GM03348 (cell line): ENCODE measurements at places on chromosomes 2 and 18.

DNA sequence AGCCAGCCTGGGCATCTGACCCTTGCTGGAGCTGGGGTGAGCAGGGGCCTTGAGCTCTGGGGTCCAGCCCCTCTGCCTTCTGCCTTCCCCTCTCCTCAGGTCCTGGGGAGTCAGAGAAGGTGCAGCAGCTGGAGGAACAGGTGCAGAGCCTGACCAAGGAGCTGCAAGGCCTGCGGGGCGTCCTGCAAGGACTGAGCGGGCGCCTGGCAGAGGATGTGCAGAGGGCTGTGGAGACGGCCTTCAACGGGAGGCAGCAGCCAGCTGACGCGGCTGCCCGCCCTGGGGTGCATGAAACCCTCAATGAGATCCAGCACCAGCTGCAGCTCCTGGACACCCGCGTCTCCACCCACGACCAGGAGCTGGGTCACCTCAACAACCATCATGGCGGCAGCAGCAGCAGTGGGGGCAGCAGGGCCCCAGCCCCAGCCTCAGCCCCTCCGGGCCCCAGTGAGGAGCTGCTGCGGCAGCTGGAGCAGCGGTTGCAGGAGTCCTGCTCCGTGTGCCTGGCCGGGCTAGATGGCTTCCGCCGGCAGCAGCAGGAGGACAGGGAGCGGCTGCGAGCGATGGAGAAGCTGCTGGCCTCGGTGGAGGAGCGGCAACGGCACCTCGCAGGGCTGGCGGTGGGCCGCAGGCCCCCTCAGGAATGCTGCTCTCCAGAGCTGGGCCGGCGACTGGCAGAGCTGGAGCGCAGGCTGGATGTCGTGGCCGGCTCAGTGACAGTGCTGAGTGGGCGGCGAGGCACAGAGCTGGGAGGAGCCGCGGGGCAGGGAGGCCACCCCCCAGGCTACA, 3.8 kb downstream of the EMILIN1 start:
- DNase-seq = no peak

- no peak for DNase-seq
Measured at GRCh38 chr2:127776122-127776780, 34.7 kb downstream of the WDR33 start.

DNA sequence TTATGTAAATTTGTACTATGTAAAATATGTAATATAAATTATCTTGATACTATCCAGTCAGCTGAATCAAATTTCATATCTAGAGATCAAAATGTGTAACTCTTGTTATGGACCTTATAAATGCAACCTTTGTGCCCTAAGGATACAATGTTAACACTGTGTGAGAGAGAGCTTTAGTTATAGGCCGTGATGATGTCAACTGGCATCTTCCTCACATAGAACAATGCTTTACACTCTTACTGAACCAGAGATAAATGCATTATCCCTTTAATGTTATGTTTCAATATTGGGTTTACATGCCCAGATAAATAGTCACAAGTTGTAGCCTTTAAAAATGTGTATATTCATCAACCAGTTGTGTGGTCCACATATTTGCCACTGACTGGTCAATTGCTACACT, 115.1 kb downstream of the KCNJ3 start:
- no peak for DNase-seq

DNA sequence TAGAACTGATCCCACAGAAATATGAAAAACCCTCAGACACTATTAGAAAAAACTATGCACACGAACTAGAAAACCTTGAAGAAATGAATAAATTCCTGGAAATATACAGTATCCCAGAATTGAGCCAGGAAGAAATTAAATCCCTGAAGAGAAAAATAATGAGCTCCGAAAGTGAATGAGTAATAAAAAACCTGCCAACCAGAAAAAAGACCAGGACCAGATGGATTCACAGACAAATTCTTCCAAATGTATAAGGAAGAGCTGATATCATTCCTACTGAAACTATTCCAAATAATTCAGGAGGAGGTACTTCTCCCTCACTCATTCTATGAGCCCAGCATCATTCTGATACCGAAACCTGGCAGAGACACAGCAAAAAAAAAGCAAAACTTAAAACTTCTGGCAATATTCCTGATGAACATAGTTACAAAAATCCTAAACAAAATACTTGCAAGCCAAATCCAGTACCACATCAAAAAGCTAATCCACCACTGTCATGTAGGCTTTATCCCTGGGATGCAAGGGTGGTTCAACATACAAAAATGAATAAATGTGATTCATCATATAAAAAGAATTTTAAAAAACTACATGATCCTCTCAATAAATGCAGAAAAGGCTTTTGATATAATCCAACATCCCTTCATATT, 1397.6 kb upstream of the DDX18 start:
- DNase-seq = no peak

- no peak for DNase-seq
Measured at GRCh38 chr2:106782681-106783080, 103.3 kb downstream of the ST6GAL2 start.

- peak; percentile 22 for DNase-seq
Measured at GRCh38 chr2:18791172-18791797, 201.9 kb upstream of the NT5C1B start.

DNA sequence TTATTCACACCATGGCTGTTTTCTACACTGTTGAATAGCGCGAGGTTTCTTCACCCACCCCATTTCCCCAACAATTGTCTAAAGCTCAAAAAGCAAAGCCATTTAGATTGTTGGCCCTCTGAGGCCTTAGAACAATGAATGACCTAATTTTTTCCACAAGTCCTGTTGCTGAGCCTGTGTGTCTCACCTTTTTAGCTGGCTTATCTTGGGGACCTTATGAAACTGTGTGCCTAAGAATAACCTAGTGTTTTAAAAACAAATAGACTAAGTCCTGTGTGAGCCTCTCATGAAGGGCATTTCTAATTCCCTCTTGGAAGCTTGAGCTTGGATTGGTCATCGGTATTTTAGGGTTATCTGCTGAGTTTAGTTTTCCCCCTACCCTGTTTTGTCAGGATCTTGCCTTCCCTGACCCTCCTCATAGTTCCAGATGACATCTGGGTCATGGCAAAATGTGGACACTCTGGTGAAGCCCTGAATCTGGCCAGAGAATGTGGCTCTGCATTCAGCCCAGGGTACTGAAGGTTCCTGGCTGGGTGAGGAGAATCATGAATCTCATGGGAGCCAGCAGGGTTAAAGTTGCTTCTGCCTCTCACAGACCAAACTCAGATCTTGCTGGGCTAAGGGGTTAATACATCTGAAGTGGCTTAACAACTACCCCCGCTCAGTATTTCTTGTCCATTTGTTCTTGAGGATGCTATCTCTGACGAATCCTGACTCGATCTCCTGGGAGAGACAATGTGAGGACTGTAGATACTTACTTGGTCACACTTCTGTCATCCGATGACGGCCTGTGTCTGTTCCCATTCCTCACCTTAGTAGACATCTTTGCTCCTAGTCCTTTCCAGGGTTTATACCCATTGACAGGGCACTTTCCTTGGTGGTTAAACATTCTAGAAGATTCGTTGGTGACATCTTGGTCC, 104.2 kb upstream of the MAP4K3 start:
- DNase-seq = no peak

- DNase-seq = peak; percentile 67
Measured at GRCh38 chr18:21444465-21445212, 155.9 kb downstream of the ESCO1 start.

DNA sequence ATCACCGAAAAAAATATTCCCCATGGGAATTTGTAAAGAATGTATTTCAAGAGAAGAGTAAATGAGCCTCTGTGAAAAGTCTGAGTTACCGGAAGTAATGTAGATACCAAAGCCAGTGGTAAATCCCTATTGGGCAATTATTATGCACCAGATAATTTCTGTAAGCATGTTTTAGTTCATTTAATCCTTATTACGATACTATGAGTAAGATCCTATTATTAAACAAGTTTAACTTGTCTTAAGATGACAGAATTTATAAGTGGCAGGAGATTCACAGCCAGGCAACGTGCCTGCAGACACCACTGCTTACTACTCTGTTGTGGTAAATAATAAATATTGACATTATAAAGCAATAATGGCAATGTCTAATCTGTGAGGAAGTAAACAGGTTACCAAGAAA, 280.8 kb upstream of the RGPD4 start:
- no peak for DNase-seq

- DNase-seq = no peak
Measured at GRCh38 chr2:204343685-204344084, 201.6 kb upstream of the PARD3B start.

DNA sequence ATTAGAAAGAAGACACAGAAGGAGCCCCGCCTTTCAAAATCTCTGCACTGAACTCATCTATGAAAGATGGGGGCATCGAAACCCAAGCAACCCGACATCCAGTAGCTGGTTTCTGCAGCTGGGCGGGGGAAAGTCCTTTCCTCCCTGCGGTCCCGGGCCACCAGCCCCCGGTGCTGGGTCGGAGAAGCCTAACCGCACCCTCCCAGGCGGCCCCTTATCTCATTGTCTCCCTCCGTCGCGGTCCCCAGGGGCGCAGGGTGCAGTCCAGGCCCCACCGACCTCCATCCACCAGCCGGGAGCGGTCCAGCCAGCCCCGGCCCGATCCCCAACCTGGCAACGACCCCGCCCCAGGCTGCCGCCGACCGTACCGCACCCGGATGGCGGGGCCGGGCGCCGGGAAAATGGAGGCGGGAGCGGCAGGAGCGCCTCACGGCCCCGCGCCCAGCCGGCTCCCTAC, 452 bp downstream of the RAPH1 start:
- DNase-seq = no peak

DNA sequence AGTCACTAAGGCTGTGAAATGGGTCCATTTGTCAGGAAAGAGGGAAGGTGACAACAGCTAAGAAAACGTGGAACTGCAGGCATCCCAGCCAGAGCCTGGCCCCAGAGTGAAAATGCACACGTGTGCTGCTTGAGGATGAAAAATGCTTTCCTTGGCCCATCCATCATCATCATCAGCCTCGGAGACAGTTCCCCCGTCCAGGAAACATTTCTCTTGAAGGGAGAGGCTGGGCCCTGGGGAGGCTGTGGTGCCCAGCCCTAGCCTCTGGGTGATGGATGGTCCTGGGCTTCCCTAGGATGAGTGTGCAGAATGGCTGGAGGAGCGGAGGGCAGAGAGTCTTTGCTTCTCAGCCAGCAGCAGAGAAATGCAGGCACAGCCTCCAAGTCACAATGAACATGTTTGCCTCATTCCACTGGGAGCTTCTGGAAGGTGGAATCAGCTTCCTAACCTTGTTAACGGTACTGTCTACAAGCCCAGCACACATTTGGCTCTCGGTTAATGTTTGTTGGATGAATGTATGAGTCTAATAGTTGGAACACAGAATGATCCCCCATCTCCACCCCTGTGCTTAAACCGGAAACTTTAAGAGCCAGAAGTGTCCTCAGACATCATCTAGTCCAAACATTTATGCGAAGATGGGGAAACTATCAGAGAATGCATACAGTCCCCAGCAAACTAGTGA, 164.0 kb downstream of the RDH14 start:
- DNase-seq = peak; percentile 26

DNA sequence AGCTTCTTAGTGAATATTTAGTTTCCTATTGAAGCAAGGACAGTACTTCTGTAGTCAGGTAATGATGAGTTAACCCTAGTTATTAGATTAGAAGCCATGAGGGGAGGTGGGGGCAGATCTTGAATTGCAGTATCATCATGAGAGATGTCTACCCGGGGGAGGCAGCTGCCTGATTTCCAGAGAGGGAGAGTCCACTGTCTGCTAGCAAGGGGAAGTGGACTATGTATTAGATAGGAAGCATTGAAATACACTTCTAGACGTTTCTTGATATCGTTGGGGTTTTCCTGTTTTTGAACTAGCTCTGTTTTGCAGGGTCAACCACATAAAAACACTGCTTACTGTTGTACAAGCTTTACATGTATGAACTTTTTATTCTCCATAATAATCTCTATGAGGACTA, 38.8 kb downstream of the APLF start:
- no peak for DNase-seq

- no peak for DNase-seq
Measured at GRCh38 chr2:38633895-38634294, 31.2 kb upstream of the HNRNPLL start.

DNA sequence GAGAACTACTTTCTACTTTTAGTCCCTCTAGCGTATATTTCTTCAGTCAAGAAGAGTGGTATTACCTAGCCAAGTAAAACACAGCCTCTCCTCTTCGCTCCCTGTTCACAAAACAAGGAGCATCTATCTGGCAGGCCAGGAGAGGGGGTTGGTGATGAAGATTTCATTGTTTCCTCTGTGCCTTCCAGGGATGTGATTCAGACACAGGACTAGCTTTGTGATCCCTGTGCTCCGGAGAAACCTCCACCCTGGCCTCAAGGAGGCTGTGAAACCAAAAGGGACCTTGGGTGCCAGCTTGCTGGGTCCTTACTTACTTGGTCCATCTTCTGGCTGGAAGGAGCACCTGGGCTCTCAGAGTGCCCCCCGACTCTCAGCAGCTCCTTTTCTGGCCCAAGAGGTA, 5.7 kb downstream of the RHOB start:
- no peak for DNase-seq

GRCh38 chr2:100935372-100935752, 66.7 kb upstream of the RPL31 start:
- DNase-seq = peak; percentile 59

DNA sequence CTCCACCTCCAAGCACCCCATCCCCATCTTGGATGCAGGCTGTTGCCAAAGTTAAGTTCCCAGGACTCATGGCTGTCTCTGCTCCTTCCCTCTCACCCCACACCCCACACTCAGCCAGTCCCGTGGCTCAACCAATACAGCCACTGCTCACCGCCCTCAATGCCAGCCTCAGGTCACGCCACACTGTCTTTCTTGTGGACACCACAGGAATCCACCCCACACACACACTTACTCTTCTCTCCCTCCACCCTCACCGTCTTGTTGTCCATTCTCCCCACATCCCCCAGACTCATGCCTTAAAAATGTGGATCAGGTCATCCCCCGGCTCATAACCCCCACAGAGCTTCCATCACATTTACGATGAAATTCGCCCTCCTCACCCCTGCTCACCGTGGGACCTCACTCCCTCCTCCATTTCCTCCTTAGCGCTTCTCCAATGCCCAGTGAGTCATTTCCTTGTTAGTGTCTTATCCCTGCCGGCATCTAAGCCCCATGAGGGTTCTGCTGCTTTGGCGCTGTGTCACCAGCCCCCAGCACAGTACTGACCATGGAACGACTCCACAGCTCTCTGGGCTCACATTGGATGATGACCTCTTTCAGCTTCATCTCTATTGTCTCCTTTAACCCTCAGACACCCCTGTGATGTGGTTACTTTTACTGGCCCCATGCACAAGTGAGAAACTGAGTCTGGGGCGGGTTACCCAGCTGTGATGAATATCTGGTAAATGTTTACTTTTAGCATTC, 13.8 kb downstream of the MLPH start:
- peak; percentile 92 for DNase-seq

DNA sequence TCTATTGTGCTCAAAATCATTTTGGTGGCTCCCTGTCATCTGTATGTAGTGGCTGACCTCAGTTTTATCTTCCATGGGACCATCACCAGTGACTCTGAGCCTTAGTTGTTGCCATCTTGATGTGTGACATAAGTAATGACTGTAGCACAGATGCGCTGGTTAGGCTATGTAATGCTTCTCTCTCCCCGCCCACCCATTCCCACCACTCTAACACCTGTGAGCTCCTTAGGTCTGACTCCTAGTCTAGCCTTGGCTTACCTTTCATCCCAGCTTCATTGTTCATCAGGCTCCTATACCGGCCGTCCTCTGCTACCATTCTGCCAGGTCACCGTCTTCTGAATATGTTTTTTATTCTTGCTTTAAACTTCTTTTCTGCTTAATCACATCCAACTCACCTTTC, 17.2 kb downstream of the MYO1B start:
- DNase-seq = no peak
